ENCODE measurements at places on chromosomes 7 and 10.
A peak's percentile ranks its signal among the peaks of the same experiment; 100 is the strongest.

- DNase-seq: no peak
Measured at GRCh38 chr7:85010306-85010705, 176.6 kb downstream of the SEMA3D start.

DNA sequence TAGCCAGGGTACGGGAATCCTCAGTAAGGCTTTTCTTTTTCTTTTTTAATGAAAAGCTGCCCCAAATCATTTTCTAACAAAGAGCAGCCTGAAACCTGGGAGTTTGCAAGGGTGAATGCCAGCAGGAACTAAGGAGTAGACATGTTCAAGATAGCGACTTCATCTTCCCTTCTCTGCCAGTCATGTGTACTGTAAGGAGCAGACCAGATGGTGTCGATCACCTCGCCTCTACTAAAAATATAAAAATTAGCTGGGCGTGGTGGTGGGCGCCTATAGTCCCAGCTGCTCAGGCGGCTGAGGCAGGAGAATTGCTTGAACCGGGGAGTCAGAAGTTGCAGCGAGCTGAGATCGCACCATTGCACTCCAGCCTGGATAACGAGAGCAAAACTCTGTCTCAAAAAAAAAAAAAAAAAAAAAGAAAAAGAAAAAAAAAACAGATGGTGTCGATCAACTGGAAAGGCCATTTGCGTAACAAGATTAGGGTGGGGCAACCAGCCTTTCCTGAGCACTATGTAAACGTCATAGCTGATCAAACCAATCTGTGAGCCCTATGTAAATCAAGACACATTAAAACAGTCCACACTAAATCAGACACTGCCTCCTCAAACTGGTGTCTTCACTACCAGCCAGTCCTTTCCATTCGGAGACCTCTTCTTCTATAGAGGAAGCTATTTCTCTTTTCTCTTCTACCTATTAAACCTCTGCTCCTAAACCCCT, 33.8 kb downstream of the NOLC1 start:
- no peak for DNase-seq

- DNase-seq: no peak
Measured at GRCh38 chr10:74842301-74842954, 16.0 kb downstream of the KAT6B start.

DNA sequence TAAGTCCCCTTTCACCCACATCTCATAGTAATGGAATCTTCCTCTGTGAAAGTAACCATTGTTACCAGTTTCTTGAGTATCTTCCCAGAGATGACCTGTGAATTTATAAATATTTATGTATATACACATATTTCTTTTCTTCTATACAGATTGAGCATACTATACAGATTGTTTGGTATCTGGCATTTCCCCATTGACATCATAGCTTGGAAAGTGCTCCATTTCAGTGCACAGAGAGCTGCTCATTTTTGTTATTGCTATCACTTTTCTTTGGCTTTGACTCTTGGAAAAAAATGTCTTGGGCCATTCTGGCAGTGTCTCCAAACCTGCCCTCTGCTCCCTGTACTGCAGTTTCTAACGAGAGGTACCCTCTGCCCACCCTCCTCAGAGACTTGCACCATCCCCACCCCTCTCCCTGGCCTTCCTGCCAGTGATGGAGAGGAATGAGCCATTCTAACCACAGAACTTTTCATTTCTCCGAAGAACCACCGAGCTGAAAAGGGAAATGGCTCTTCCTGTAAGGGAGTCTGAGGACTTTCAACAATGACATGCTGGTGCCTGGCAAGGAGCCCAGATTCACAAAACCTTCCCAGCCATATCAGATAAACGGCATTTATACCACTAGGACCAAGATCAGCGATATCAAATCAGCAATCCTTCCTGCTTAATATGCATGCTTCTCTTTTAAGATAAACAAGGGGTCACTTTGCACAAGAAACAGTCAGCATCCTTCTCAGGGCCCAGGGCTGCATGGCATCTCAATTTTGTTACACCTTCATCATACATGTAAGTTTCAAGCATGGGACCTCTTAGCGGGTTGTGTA, 19.7 kb upstream of the CCSER2 start:
- DNase-seq: peak; percentile 58

GRCh38 chr10:126224967-126225671, 163.2 kb downstream of the ADAM12 start:
- DNase-seq: no peak

- no peak for DNase-seq
Measured at GRCh38 chr7:24715171-24715570, 42.1 kb downstream of the GSDME start.

- DNase-seq: no peak
Measured at GRCh38 chr7:157430721-157431120, 93.9 kb downstream of the DNAJB6 start.

DNA sequence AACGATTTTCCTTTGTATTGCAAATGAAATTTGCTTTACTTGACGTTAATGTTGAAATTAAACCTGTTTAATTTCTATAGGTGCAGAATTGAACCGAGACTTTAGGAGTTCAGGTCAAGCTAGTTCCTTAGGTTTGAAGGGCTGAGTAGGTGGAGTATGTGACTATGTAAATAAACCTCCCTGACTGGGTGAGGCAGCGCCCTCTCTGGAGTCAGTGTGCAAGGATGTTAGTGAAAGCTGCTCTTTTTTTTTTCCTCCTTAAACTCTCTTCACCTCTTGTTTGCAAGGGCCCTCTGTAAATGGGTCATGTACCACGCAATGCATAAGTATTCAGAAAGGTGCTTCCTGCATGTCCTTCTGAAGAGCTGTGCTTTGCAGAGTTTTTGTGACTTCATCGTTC, 33.8 kb downstream of the GALNT17 start:
- no peak for DNase-seq
